ENCODE measurements at places on chromosomes 1 and 21. TPM values are rescaled to one million over a fixed set of nuclear protein-coding genes. Genes with fewer than 3 reads are reported as not detected.

GRCh38 chr1:118958140-118958539 is 30.0 kb downstream of the TBX15 start:
- no peak for DNase-seq

- no peak for DNase-seq
These were observed 23.6 kb downstream of the LAMC2 start for GRCh38 chr1:183209533-183210158.

DNA sequence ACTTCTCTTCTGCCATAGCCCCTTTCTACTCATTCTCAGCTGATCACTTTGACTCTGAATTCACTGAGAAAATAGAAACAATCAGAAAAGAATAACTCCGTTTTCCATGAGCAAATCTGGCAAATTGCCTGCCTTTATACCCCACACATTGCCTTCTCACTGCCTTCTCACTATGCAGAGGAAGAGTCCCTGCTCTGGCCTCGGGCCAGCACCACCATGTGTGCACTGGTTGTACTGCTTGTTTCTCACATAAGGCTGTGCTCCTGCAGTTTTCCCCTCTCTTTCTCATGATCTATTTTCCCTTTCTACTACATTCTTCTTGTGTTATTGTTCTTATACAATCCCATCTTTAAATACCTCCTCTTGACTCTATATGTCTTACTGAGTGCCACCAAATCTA is 2.3 kb upstream of the HMGCS2 start:
- no peak for DNase-seq

GRCh38 chr1:224404916-224405603 is 29.5 kb downstream of the WDR26 start:
- no peak for DNase-seq

- DNase-seq = no peak
These were observed 21.9 kb downstream of the PIK3R3 start for GRCh38 chr1:46110521-46110920.

DNA sequence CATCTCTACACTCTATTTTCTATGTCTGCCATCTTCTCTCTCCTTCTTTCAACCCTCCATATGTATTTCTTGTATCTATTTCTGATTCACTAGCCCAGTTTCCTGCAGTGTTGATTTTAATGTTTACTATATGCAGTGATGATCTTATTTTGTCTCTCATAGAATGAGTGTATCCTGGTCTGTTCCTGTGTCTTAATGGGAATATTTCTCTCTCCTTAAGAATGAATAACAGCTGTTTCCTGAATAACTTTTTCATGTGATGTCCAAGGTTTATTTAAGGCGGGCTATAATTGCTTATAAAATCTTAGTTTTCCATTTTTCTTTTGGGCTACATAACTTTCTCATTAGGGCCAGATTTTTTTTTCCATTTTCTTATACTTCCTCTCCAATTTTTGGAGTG is 144.5 kb downstream of the C1orf21 start:
- no peak for DNase-seq

GRCh38 chr1:32757213-32757895 is 54.8 kb upstream of the SYNC start:
- DNase-seq = no peak

DNA sequence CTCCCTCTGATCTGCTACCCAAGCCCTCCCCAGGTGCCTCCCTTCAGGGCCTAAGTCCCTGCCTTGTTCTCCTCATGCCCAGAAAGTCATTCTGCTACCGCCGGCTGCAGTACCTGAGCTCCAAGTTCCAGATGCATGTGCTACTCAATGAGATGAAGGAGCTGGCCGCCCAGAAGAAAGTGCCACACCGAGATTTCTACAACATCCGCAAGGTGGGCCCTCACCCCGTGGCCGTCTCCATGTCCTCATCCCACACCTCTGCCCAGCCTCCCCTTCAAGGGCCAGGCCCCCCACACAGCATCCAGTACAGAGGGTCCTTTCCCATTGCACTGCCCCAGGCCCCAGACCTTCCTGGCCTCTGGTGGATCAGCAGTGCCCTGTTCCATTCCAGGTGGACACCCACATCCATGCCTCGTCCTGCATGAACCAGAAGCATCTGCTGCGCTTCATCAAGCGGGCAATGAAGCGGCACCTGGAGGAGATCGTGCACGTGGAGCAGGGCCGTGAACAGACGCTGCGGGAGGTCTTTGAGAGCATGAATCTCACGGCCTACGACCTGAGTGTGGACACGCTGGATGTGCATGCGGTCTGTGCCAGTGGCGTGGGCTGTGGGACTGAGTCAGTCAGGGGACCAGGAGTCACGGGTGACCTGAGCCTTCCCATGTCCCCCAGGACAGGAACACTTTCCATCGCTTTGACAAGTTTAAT is 8.2 kb downstream of the AMPD2 start:
- no peak for DNase-seq

GRCh38 chr1:119984771-119985170 is 84.7 kb downstream of the NOTCH2 start:
- DNase-seq = no peak

- no peak for DNase-seq
These were observed 2.7 kb upstream of the CD58 start for GRCh38 chr1:116573431-116574095.

DNA sequence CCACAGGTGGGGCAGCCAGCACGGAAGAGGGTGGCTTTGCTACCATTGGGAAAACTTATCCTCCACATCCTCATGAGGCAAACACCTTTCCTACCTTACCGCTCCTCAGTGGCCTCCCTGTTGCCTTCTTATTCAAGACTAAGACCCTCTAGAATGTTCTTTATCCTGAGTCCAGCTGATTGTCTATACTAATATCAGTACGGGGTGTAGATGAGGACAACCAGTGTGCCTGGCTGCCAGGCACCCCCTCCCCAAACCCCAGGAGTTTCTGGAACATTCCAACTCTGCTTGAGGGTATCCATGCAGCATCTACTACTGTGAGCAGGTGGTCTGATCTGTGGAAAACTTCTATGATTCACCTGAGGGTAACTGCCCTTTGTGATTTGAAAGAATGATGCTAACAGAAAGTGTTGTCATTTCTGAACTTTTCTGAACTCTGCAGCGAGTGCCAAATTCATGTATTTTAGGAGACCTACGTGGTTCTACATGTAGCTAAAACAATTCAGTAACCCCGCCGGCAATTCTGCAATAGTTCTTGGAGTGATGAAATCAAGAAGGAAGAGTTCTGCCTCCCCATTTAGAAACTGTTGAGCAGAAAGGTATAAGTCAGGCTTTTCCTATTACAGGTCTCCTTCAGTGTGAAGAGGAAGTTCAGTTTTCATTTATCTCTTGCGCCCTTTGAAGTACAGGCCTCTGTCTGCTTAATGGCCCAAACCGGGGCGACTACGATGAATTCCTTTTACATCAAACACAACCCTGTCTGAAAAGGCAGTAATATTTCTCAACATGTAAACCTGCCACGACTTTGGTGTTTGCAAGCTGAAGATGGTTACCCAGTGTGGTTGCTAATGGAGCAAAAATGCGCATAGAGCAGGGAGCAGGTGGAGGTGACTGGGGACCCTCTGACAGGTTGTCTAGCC is 80.4 kb downstream of the RUNX1 start:
- no peak for DNase-seq

GRCh38 chr1:22534951-22535350 is 28.3 kb upstream of the EPHA8 start:
- DNase-seq = no peak

- DNase-seq = no peak
These were observed 240.9 kb downstream of the KIF26B start for GRCh38 chr1:245395680-245396079.

DNA sequence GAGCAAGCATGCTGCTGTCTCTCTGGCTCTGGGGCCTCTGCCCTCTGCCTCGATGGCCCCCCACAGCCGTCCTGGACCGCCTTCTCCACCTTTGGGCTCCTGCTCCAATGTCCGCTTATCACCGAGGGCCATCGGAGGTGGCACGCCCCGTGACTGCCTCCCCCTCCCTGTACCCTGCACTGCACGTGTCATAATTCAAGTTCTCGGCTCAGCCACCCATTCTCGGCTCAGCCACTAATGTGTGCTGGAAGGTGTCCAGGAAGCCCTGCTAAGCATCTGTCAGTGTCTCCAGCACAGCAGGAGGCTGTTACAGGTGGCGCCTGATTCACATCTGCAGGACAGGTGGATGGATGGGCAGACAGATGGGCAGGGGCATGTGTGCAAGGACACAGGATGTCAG is 45.5 kb downstream of the TP73 start:
- no peak for DNase-seq

DNA sequence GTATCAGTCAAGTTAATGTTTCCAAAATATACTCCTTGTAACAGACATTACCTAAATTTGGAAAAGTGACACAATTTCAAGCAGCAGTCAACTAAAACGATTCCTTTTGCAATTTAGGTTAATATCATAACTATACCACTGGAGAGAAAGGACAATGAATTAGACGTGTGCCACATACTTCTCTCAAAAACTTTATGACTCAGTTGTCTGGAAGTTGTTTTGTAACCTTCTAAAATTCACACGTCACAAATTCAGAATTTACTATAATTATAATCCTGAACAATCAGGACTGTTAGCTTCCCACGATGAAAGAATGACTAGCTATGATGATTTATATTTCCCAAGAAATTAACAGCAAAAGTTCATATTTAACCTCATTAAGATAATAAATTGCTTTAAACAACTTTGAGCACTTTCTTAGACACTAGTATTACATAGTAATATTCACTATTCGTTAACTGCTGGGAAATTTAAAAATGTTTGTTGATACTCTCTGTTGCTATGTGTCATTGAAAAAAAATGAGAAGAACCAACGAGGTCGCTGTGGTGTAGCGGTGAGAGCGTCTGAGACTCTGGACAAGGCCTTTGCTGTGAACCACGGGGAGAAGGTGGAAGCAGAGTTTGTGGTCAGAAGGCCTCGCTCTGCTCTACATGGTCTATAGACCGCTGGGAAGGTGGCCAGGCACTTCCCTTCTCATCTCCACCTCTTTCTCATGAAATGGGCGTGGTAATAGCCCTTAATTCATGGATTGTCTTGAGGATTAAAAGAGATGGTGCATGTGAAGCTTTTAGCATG is 27.9 kb upstream of the BATF3 start:
- no peak for DNase-seq

GRCh38 chr1:60867782-60868181 is 214.6 kb upstream of the NFIA start:
- DNase-seq = no peak

DNA sequence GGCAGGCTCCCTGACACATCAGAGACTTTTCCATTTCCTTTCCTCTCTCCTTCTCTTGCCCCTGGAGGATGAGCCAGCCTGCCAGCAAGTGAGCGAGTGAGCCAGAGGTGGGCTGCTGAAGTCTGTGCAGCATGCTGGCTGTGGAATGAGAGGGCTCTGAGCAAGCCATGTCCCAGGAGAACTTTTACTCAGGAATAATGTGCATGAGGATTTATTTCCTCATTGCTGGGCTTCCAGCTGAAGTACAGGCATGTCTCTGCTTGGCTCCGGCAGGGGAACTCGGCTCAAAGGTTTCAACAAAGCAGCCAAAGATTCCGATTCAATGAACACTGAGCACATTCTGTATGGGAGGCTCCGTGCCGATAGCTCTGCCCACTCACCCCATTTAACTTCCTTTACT is 43.7 kb downstream of the UBIAD1 start:
- no peak for DNase-seq

GRCh38 chr1:204758601-204759000 is 73.1 kb upstream of the LRRN2 start:
- no peak for DNase-seq

DNA sequence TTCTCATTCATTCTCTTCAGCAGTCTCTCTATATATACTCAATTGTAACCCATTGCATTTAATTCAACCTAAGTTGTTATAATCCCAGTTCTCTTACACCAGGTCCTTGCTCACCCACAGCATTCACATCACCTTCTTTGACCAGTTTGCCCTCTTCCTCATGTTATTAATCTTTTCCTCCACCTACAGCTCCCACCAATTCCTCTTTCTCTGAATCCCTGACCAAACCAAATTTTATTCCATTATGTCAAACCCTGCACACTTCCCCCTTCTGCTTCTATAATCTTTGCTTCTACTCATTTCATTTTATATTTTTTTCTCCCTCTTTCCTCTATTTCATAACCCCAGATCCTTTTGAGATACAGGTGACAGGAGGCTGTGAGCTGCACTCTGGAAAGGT is 1.4 kb downstream of the CD1A start:
- DNase-seq = no peak

DNA sequence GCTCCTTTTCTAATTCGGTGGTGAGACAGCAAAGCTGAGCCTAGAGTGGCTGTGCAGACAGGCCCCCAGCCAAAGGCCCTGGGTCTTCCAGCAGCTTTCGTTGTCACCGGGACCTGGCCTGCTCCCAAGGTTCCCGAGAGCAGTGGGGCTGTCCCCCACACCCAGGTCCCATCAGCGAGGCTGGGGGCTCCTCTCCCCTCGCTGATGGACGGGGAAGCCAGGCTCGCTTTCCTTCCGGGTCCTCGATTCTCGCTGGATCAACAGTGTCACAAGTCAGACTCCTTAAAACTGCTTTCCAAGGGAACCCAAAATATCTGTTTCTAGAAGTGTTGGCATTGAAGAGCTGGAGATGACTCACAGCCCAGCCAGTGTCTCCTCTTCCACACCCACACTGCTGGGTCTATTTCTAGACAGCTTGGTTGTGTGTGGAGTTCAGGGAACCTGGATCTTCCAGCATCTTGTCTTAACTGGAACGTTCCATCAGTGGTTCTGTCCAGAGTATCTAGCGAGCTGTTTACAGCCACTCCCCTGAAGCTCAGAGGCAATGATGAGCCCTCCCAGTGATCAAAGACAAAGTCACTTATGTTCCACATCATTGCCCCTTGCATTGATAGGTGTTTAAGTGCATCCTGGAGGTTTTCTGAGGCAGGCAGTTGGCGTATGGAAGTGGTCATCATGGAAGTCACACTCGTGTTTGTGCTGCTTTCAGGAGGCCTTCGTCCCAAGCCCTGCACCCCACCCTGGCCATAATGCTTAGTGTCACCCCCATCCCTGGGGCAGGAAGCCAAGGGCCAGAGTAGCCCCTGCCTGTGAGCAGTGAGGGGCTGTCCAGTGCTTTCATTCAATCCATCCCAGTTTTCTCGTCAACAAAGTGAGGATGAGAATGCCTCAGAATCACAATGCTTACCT is 35.2 kb downstream of the RRP1 start:
- no peak for DNase-seq

GRCh38 chr1:155209312-155209721 is 822 bp downstream of the MTX1 start:
- no peak for DNase-seq

- no peak for DNase-seq
These were observed 28.1 kb upstream of the IL10 start for GRCh38 chr1:206800411-206800810.

GUCA2A gene
- total RNA-seq = not detected

LCE2C gene
- total RNA-seq = 1.8 TPM

PYHIN1 gene
- 6.5 TPM for total RNA-seq

TMEM9 gene
- 30.0 TPM for total RNA-seq

UMODL1 gene
- total RNA-seq = 0.14 TPM

C1orf198 gene
- 166 TPM for total RNA-seq

NR5A2 gene
- 2.7 TPM for total RNA-seq

FAAP20 gene
- total RNA-seq = 29.1 TPM

Measured in thoracic aorta (tissue), 2 donors.